Stimulated activated CD8-positive, alpha-beta memory T cell treated with anti-CD3 and anti-CD28 coated beads, Interleukin-4, amount 100 ng/mL, for 4 hours (primary cell): ENCODE measurements at places on chromosomes 5 and 9.

GRCh38 chr5:133754575-133755169 is 142.3 kb upstream of the FSTL4 start:
- no peak for DNase-seq

DNA sequence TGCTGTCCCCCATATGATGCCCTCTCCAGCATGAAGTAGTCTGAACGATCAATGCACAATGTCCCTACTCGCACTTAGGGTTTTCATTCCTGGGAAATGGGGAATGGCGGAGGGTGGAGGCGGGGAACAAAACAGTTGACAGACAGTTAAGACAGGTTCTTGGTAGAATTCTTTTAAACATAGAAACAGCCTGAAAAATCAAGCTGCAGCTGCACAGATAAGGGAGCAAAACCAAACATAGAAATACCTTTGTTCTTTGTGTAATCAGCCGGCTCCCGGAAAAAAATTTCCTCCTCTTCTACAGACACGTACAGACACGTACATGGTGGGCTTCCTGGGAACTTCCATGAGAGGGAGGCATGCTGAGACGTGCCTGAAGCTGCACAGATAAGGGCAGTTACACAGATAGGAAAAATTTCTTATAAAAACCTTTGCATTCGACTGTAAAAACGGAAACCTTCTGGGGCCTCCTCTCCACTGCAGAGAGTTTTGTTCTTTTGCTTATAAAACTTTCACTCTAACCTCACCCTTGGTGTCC is 662.4 kb upstream of the PTPRD start:
- DNase-seq: no peak

DNA sequence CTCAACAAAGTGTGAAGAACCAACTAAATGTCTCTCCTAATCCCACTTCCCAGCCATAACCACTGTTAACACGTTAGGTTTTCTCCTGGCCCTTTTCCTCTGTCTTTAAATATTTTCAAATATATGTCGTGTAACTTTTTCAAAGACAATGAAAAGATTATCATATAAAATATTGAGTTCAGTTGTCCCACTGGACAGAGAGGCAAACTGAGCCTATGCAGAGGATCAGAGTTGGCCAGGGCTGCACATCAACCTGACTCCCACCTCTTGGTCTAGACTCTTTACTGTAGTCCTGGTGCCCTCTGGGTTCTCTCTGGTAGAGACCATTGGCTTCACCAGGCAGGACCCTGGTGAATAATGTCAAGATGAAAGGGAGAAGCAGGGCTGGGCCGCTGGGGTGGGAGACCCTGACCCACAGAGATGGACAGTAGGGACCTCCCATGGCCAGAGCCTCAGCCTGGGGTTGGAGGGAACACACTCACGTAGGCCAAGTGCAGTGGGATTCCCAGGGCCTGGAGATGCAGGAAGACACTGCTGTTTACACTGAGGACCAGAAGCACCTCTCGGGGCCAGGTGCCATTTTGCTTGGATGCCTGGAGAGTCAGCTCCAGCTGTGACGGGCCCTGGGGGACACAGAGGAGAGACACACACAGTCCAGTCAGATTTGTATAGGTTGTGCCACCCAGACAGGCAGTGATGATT is 25.1 kb downstream of the ENG start:
- DNase-seq: no peak

GRCh38 chr5:178336889-178337288 is 104.3 kb upstream of the PHYKPL start:
- no peak for DNase-seq

GRCh38 chr9:91451431-91452270 is 28.0 kb upstream of the NFIL3 start:
- no peak for DNase-seq

- DNase-seq: no peak
Measured at GRCh38 chr5:112973904-112974303, 2.7 kb upstream of the DCP2 start.

DNA sequence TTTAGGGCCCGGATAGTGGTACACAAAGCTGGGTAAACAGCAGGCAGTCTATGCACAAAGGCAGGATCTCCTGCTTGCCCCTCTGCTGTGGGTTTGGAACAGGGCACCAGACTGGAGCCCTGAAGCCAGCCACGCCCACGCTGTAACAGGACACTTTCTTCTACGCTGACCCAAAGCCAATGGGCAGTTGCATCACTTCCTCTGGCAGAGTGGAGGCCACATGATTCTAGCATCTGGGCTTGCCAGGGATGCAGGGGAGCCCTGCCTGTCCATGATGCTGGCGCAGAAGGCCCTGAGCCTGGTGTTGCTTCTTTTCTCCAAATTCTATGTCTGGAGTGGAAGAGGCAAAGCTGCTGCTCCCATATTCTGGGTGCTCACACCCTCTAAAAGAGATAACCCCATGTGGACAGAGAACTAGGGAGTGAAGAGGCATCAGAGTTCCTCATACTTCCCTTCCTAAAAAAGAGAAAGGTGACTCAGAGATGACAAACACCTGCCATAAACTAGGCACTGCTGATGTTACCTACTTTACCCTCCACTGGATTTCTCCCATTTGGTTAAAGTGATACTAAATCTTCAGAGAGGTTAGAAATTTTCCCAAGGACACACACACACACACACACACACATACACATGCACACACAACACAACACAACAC is 260.3 kb upstream of the KLF4 start:
- DNase-seq: no peak
